CMK (cell line): ENCODE measurements at places on chromosomes 7 and 10.

- DNase-seq: no peak
Measured at GRCh38 chr7:44148166-44148565, 7.0 kb upstream of the MYL7 start.

DNA sequence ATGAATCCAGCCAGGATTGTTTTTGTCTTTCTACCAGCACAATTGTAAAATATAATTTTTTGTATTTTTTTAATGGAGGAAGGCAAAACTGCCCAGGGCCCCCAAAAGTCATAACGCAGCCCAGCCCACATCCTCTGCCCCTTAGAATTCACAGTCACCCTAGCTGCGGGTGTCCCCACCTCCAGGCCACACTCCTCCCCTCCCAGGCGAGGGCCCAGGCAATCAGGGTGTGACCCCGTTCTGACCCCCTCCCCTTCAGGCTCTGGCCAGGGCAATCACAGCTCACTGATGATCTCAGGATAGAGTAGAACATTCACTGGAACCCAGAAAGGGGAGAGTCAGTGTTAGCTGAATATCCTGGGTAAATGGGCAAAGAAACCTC is 92.0 kb upstream of the MACROH2A2 start:
- DNase-seq: no peak

DNA sequence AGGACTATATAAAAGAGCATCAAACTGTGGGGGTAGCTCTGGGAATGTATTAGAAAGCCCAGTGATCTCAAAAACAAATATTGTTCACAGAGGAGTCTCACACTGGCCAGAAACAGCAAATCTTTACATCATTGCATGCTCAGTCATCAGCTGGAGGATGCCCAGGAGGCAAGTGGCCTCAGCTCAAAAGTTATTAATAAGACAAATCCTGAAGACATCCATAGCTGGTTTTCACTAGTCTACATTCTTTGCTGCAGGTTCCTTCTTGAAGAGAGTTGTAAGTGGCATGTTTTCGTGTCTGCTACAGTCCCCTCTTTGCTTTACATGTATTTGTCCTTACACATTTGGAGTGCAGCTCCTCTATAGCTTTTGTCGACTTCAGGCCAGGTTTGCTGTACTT is 8.6 kb upstream of the CCDC7 start:
- DNase-seq: no peak

GRCh38 chr10:8577686-8578085 is 523.2 kb downstream of the GATA3 start:
- DNase-seq: no peak

DNA sequence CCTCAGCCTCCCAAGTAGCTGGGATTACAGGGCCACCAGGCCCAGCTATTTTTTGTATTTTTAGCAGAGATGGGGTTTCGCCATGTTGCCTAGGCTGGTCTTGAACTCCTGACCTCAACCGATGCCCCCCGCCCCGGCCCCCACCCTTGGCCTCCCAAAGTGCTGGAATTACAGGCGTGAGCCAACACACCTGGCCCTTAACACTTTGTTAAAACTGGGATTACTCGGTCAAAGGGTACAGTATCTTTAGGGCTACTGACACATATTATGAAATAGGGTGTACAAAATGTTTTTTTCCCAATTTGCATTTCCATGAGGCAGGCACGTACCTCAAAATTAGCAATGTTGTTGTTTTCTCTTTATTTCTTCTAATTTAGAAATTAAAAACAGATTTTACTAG is 11.5 kb downstream of the NUDT5 start:
- no peak for DNase-seq

DNA sequence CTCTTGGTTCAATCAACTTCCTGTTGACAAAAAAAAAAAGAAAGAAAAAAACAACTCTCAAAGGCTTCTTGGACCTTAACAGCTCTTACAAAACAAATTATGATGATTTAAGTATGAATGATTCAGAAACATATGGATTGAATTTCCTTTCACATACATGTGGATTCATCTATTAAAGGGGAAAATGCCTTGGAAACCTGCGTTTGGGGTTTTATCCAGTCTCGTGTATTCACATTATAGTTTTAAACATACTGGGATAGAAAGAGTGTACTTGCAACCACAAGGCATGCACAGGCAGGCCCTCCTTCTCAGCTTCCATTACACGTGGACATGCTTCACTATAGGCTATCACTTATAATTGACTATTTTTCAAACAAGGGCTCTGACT is 286.7 kb downstream of the INHBA start:
- no peak for DNase-seq

DNA sequence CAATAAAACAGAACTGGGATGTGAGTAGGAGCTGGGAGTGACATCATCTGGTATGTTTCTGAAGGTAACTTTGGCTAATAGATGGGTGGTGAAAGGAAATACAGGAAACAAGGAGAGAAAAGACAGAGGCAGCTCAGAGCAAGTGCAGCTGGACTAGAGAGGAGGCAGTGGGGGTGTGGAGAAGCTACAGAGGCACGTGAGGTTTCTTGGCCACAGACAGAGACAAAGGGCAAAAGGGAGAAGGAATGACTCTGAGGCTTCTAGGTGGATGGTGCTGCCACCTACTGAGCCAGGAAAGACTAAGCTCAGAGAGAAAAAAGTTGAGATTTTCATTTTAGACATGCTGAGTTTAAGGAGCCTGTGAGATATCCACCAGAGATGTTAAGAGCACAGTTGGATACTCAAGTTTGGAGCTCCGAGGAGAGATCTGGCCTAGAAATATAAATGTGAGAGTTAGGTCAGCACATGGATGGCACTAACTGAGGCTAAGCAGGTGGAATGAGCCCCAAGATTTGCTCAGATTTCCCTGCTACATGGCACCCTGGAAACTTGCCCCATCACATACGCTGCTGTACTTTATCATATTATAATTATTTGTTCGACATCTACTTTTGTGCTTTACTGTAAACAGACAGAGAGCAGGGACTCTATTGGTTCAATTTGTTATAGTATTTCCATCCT is 293.0 kb upstream of the IMMP2L start:
- DNase-seq: no peak

DNA sequence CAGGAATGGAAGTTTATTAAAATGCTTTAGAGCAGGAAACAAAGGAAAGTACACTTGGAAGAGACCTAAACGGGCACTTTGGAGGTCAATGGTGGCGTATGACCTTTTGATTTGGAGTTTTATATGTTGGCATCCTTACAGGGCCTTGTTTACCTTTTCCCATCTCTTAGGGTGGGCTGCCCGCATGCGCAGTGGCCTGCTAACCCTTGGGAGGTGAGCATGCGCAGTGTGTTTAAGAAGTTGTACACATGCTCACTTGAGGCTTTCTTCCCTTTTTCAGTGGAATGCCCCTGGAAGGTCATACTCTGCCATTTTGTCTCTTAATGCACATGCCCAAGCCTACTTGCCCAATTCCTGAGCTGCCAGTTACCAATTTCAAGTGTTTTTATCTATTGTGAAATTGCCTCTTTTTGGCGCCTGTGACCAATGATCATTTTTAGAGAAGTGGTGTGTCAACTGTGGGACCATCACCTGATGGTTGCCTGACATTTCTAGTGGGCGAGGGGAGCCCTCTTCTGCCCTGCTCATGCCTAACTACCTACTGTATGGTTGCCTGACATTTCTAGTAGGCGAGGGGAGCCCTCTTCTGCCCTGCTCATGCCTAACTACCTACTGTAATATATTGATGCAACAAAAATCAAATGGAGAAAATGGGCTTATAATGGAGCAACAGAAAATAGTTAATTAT is 138.0 kb downstream of the PPP1R9A start:
- no peak for DNase-seq
